Stimulated activated CD8-positive, alpha-beta memory T cell treated with anti-CD3 and anti-CD28 coated beads, Interleukin-7, amount 100 ng/mL, for 4 hours (primary cell): ENCODE measurements at places on chromosomes 16 and 17.

GRCh38 chr17:58120195-58120822 lies 27.9 kb upstream of the OR4D1 start:
- DNase-seq = no peak

DNA sequence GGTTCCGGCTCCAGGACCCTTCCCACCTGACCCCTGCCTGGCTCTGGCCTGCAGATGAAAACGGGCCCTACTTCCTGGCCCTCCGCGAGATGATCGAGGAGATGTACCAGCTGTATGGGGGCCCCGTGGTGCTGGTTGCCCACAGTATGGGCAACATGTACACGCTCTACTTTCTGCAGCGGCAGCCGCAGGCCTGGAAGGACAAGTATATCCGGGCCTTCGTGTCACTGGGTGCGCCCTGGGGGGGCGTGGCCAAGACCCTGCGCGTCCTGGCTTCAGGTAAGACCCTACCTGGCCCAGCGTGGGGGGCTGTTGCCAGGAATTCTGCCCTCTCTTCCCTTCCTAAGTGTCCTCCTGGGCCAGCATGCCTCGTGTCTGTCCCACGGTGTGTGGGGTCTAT lies 8.6 kb upstream of the SLC7A6 start:
- DNase-seq = no peak

DNA sequence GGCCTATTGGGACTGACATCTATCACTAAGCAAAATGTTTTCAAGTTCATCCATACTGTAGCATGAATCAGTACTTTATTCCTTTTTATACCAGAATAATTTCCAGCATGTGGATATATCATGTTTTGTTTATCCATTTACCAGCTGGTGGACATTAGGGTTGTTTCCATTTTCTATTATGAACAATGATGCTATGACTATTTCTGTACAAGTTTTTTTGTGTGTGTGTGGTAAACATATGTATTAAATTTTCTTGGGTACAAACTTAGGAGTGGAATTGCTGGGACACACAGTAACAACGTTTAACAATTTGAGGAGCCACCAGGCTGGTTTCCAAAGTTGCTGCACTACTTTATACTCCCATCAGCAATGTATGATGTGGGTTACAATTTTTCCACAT lies 91.0 kb downstream of the USP32 start:
- no peak for DNase-seq

- DNase-seq = no peak
These were observed 180.2 kb upstream of the CDH5 start for GRCh38 chr16:66186251-66186785.

DNA sequence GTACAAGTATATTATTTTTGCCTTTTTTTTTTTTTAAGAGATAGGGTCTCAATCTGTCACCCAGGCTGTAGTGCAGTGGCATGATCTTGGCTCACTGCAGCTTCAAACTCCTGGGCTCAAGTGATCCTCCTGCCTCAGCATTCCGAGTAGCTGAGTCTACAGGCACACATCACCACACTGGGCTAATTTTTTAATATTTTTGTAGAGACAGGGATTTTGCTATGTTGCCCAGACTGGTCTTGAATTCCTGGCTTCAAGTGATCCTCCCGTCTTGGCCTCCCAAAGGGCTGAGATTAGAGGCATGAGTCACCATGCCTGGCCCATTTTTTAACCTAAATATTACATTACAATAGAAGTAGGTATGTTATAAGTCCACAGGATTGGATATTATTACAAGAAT lies 3.2 kb downstream of the TERB1 start:
- no peak for DNase-seq

GRCh38 chr17:28528327-28529012 lies 22.3 kb downstream of the FOXN1 start:
- DNase-seq = no peak

- DNase-seq = no peak
These were observed 19.2 kb downstream of the DCUN1D3 start for GRCh38 chr16:20880867-20881502.

GRCh38 chr16:5449901-5450300 lies 352.3 kb upstream of the EEF2KMT start:
- DNase-seq = no peak

GRCh38 chr17:28460901-28461300 lies 12.5 kb upstream of the SLC13A2 start:
- DNase-seq = no peak

GRCh38 chr17:68221786-68222185 lies 26.1 kb upstream of the AMZ2 start:
- no peak for DNase-seq

DNA sequence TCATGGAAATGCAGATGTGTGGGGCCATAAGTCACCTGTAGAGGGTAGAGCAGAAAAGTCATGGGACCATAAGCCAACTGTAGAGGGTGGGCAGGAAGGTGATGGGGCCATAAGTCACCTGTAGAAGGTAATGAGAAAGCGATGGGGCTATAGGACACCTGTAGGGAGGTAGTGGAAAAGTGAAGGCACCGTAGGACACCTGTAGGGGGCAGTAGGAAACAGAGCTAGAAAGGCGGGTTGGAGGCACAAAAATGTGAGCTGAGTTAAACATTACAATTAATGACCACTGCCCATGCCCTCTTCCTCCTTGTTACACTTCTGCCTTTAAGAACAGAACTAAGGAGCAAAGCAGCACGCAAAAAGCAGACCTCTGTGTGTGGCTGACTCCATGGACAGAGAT lies 150.1 kb downstream of the SHISA6 start:
- DNase-seq = no peak

- DNase-seq = no peak
These were observed 35.9 kb downstream of the CBFA2T3 start for GRCh38 chr16:88940862-88941817.

DNA sequence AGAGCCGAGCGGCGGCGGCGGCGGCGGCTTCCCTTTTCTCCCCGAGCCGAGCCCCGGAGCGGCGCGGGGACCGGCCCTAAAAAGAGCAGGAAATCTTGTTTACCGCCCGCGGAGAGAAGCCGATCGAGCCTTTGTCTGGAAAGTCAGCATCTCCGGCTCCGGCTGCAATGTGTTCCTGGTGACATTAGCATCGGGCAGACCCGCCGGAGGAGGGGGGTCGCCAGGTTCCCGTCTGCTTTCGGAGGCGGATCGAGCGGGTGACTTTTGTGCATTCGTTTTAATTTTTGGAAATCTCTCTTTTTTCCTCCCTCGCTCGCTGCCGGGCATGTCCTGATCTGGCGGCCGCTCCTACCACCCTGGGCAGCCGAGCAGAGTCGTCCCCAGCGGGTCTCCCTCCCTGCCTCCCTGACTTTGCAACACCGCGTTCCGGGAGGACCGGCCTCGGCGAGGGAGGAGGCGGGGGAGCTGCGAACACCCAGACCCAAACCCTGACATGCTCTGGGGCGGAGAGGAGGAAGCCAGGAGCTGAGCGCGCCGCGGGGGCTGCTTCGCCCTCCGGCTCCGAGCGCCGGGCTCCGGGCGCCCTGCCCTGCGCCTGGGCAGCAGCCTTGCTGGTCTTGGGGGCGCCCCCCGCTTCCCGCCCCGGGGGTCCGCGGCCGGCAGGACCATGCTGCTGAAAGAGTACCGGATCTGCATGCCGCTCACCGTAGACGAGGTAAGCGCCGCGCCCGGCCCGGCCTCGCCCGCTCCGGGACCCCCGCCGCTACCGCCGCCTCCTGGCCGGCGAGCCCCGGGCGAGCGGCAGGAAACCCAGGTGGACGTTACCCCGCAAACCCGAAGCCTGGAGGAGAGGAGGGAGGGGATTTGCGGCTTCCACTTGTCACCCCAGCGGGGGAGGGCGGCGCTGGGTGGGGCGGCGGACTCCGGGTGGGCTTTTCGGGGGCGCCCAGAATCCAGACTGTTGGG lies 690 bp downstream of the PITPNC1 start:
- DNase-seq = peak; percentile 48

- no peak for DNase-seq
These were observed 4.2 kb downstream of the CDRT4 start for GRCh38 chr17:15462976-15463772.

- DNase-seq = no peak
These were observed 7.6 kb downstream of the MRM1 start for GRCh38 chr17:36608794-36609497.

GRCh38 chr16:14248791-14249190 lies 177.7 kb downstream of the MRTFB start:
- DNase-seq = no peak

GRCh38 chr16:88713568-88714419 lies 7.5 kb downstream of the CTU2 start:
- no peak for DNase-seq

- DNase-seq = no peak
These were observed 20.4 kb downstream of the BEAN1 start for GRCh38 chr16:66447491-66447890.

DNA sequence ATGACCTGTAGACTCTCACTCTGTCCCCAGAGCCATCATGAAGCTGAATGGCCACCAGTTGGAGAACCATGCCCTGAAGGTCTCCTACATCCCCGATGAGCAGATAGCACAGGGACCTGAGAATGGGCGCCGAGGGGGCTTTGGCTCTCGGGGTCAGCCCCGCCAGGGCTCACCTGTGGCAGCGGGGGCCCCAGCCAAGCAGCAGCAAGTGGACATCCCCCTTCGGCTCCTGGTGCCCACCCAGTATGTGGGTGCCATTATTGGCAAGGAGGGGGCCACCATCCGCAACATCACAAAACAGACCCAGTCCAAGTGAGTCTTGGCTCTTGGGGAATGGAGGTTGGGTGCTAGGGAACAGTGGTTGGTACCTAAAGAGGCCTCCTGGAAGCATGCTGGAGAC lies 41.0 kb downstream of the IGF2BP1 start:
- no peak for DNase-seq

DNA sequence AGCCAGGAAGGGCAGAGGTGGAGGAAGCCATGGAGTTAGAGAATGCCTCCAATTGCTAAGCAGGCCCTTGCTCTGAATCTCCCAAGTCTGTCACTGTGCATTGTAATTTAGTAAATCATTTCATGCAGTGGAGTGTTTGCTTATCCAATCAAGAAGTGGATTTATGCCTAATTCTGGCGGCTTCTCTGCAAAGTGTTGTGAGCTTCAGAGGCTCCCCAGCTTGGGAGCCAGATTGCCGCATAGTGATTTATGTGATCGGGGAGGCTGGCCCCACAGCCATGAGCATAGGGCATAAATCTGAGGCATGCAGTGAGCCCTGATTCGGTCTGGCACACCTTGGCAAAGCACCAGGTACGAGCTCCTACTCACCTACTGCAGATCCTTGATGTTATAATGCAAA lies 520.8 kb downstream of the HS3ST4 start:
- no peak for DNase-seq

- DNase-seq = no peak
These were observed 482 bp downstream of the BAHCC1 start for GRCh38 chr17:81395600-81396277.

- DNase-seq = peak; percentile 40
These were observed 5.2 kb upstream of the FANCA start for GRCh38 chr16:89821438-89822187.

DNA sequence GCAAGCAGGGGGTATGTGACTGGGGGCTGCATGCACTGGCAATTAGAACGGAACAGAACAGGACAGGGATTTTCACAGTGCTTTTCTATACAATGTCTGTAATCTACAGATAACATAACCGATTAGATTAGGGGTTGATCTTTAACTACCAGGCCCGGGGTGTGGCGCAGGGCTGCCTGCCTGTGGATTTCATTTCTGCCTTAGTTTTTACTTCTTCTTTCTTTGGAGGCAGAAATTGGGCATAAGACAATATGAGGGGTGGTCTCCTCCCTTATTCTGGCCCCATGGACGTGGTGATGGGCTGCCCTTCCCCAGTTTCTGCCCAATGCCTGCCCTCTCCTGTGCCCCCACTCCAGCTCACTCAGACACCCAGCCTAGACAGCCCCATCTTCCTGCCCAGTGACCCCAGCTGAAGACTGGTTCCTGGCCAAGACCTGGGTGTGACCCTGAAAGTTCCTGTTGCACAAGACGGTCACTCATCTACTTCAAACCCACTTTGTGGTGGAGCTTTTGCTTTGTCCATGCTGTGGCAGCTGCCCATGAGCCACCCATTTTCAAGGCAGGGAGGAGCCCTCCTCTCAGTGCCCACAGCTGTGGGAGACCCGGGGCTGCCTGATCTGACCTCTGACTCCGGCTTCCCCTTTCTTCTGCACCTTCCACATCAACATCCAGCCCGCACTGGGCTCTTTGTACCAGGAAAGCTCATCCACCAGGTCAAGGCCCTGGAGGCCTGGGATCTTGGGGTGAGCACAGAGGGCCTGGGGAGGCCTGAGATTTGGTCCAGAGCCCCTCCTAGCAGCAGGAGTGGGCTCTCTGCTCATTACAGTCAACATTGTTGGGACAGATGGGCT lies 18.6 kb downstream of the ALOX12B start:
- no peak for DNase-seq

DNA sequence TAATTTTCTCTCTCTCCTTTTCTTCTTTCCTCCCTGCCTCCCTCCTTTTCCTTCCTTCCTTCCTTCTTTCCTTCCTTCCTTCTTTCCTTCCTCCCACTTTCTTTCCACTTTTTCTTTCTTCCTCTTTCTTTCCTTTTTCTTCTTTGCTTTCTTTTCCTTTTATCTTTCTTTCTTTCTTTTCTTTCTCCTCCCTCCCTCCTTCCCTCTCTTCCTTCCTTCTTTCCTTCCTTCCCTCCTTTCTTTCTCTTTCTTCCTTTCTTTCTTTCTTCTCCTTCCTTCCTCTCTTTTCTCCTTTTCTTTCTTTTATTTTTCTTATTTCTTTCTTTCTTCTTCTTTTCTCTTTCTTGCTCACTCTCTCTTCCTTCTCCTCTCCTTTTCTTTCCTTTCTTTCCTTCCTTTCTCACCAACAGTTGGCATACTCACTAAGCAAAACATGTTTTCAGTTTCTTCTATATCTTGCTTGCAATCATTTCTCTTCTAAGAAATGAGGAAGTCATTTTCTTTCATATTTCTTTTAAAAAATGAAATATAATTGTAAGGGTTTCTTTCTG lies 97.1 kb upstream of the MAF start:
- DNase-seq = no peak

GRCh38 chr16:57982385-57982784 lies 11.5 kb upstream of the CNGB1 start:
- DNase-seq = no peak

DNA sequence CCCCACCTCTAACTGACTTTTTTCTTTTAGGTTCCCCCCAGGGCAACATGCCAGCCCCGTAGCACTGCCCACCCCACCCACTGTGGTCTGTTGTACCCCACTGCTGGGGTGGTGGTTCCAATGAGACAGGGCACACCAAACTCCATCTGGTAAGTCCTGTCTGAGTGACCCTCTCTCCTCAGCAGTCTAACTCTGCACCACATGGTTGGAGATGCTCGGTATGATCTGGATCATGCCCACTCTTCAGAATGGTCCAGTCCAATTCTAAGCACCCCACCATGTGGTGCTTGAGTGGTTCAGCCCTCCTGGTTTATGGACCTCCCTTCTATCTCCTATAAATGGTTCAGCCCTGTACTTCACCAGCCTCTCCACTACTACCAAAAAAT lies 5.9 kb downstream of the KDM6B start:
- no peak for DNase-seq

- DNase-seq = no peak
These were observed 112.3 kb upstream of the PMFBP1 start for GRCh38 chr16:72284042-72284789.

DNA sequence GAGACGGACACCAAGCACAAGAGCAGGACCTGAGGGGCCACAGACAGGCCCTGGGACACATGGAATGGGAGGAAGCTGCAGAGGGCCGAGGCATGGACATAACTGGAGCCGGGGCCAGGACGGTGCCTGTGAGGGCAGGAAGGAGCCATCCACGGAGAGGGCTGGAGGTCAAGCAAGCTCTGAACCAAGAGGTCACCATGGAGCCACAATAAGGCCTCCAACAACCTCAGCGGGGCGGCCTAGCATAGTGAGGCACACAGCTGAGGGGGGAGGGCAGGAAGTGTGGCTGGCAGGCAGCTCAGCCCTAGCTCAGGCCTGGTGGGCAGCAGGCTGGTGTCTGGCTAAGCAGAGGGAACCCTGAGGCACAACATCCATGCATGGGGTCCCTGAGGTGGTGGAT lies 4.4 kb downstream of the MCRIP1 start:
- no peak for DNase-seq

- DNase-seq = no peak
These were observed 8.8 kb downstream of the RPL19 start for GRCh38 chr17:39208893-39209292.
